ENCODE measurements at places on chromosomes 16 and 17.

GRCh38 chr17:43878260-43879175 lies 28.8 kb downstream of the MPP2 start:
- DNase-seq = peak; percentile 80

- no peak for DNase-seq
Observed at GRCh38 chr17:59830846-59831486, 61.8 kb downstream of the TUBD1 start.

- DNase-seq = no peak
Observed at GRCh38 chr16:35131429-35131828, 1672.0 kb downstream of the TP53TG3F start.

DNA sequence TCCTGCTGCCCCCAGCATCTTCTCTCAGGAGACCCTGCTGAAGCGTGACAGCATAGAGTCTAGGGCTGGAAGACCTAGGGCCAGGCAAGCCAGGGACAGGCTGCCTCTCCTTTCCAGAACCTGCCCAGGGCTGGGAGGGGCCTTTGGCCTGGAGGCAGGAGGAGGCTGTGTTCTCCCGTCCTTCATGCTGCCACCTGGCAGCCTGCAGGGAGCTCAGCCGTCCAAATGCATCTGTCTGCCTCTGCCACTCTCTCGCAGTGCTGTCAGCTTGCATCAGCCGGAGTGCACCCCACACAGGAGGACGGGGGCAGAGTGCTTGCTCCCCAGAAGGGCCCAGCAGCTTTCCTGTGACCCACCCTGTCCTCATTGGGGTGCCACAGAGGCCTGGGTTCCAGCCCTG lies 31.3 kb downstream of the ARHGAP23 start:
- DNase-seq = no peak

DNA sequence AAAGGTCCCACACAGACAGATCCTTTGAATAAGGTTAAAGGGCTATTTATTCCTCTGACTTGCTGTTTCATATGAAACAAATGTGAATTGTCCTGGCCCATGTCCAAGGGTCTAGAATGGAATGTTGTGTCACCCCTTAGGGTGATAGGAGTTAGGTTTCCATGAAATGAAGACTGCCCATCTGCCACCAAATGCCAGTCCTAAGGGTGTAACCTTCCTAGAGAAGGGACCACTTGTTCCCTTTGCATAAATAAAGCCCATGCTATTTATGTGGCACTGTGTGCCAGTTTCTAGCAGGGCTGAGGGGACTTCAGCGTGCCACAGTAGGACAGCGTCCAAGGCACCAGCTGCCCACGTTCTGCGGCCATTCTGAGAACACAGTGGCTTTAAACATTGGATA lies 171.3 kb downstream of the ABCA8 start:
- no peak for DNase-seq

GRCh38 chr17:31780483-31780882 lies 78.6 kb downstream of the COPRS start:
- DNase-seq = no peak

DNA sequence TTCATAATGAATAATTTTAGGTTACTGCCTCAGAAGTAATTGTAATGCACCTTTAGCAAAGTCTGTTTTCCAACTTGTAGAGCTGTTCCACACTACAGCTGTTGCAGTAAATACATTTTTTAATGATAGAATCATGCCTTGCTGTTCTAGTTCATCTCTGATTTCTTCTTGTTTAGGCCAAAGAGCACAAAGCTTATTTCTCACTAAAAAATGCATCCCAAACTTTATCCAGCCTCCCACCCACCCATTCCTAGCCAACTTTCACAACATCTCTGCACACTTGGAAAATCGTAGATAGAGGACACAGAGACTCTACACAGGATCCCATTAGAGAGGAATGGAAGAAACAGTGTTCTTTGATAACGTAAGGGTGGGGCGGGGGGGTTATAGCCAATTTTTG lies 252.2 kb upstream of the DYNLRB2 start:
- no peak for DNase-seq

GRCh38 chr17:64269687-64270649 lies 6.9 kb upstream of the TEX2 start:
- DNase-seq = no peak

- peak; percentile 36 for DNase-seq
Observed at GRCh38 chr17:67246653-67247415, 1.8 kb upstream of the HELZ start.

DNA sequence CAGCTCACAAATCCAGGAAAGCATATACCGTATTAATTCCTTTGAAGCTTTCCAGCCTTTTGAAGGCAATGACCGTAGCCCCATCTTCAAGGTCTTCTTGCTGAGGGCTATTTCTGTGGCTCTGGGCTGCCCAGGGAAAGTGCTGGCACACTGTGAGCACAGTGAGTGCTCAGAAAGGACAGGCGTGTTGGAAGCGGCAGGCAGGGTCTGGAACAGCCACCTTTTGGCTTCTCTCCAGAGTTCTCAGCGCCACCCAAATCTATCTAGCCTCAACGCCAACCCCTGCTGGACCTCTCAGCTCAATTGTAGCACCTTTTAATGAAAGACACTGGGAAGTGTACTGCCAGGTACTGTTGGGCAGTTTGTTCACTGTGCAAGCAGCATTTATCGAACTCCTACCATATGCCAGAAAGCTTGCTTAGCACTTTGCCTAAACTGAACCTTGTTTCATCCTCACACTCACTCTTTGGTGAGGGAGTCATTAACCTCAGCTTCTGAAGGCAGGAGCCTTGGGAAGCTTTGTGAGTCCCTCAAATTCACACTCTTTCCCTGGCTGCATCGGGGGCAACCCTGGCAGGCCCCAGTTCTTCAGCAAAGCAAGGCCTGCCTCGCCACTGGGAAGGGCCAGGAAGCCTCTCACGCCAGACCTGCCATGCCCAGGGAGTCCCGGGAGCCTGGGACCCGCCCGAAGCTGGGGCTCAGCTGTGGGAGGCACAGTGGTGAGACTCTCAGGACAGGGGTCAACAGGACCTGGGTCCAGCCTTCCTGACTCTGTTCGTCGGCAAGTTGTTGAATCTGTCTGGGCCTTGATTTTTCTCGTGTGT lies 13.5 kb upstream of the CIBAR2 start:
- no peak for DNase-seq

GRCh38 chr16:79186196-79186595 lies 414.3 kb downstream of the MAF start:
- DNase-seq = peak; percentile 8

DNA sequence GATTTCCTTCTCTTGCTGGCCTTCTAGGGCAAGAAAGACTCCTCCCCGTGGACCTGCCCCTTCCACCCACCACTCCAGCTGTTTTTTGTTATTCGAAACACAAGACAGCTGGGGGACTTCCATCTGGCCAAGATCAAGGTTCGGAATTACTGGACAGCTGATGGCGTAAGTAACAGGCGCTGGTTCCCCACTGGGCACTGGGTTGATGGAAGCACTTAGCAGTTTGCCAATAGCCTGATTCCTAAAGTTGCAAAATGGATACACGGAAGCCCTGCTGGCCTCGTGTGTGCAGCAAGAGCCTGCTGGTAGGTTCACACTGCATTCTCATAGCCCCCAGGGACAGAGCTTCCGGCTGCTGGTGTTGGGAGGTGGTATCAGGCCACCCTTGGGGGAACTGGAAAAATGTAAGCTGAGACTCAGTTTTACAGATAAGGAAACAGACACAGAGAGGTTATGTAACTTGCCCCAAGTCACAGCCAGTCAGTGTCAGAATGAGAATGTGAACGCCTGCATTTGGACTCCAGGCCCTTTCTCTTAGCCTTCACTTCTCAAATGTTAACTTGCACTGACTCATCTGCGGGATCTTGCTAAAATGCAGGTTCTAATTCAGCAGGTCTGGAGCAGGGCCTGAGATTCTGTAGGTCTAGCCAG lies 171.7 kb downstream of the KATNIP start:
- DNase-seq = peak; percentile 41

DNA sequence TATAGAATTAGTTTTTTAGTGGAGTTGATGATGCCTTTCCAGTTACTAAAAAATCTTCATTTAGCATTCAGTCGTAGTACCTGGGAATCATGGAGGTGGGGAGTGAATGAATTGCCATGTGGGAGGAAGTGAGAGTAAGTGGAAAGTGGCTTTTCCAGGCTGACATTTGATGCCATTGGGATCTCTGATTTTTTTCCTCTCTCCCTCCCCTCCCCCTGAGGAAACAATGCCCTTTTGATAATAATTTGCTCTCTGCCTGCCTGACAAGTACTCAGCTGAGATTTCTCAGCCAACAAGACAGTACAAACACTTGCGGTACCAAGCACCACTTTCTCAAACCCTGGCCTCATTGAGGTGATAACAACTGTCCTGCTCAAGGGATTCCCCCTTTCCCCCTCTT lies 2.2 kb downstream of the UBE2Z start:
- no peak for DNase-seq

DNA sequence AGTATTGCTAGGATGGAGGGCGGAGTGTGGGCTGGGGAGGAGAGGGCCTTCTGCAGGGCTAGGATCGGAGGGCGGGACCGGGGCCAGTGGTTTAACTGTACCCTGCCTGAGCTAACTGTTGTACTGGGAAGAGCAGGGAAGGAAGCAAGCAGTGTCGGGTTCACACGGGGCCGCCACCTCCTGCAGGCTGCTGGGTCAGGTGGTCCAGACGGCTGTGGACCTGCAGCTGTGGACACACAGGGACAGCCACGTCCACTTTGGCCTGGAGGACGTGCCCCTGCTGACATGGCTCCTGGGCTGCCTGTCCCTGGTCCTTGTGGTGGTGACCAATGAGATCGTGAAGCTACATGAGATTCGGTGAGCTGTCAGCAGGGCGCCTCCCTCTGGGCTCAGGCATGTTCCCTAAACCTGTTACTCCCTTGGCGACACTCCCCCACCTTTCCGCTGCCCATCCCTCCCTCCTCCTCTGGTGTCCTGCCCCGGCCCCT lies 16.6 kb downstream of the CASKIN2 start:
- DNase-seq = no peak

DNA sequence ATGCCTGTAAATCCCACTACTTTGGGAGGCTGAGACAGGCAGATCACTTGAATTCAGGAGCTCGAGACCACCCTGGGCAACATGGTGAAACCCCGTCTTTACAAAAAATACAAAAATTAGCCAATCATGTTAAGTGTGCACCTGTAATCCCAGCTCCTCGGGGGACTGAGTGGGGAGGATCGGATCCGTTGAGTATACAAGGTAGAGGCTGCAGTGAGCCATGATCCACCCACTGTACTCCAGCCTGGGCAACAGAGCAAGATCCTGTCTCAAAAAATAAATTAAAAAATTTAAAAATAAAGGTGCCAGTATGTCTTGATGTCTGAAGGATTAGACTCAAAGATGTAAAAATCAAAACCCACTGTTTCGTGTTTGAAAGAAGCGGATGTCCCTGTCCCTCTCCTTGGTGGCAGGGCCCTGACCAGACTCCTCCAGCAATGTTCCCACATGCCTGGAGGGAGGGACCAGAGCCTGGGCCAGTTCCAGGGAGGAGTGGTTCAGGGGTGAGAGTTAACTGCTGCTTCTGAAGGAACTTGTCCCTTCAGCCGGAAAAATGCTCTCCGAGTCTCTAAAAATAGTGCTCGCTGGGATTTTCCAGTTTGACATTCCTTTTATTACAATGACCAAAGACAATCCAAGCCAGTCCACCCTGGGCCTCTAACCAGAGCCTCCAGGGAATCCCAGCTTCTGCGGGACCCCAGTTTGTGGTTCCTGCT lies 9.4 kb upstream of the CMTM4 start:
- DNase-seq = peak; percentile 30

GRCh38 chr17:7573324-7574080 lies 5.9 kb upstream of the CD68 start:
- peak; percentile 80 for DNase-seq

GRCh38 chr16:46961373-46962353 lies 11.8 kb downstream of the DNAJA2 start:
- no peak for DNase-seq

GRCh38 chr17:18933102-18934058 lies 18.6 kb upstream of the SLC5A10 start:
- DNase-seq = no peak

- DNase-seq = no peak
Observed at GRCh38 chr17:76695059-76695831, 15.5 kb downstream of the MXRA7 start.

GRCh38 chr16:54286366-54287130 lies at the start of gene IRX3:
TSS of gene IRX3 (minus strand) at chr16:54286787. CDS start at chr16:54286050, 737 bp downstream.
- DNase-seq = peak; percentile 63

All from brain microvascular endothelial cell (primary cell).